ENCODE measurements at places on chromosomes 6 and 20.
A peak's percentile ranks its signal among the peaks of the same experiment; 100 is the strongest.

GRCh38 chr20:36408219-36408618, 102.1 kb downstream of the DLGAP4 start:
- peak; percentile 55 for ATAC-seq

DNA sequence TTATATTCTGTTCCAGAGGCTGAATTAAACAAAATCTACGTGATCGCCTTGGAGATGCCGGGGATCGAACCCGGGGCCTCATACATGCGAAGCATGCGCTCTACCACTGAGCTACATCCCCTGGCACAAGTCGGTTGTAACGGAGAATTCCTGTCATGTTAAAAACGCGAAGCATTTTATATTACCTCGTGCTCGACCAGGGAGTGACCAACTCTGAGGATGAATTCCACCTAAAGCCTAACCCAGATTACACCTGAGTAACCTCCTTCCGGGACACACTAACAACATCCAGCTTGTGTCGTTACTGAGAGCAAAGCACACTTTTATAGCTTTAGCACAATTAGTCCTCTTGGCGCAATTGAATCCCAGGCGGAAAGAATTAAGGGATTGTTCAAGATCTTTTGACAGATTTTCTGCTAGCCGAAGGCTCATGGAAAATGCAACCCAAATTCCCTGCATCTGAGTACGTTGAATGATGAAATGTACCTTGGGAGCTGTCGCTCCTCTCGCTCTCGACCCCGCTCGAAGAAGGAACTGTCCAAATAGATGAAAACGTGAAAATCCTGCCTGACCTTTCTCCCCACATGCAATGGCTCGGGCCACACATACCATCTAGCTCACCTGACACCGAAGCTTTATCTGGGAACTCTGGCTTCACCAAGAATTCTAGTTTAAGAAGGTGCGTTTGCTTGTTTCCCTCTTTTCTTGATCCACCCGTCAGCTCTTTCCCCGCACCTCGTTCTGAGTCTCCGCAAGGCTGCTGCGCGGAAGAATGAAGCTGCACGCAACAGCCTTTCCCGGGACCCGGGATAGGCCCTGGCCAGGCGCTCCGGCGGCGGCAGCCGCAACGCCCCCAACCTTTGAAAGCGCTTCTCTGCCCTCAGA, 148.3 kb downstream of the GPX5 start:
- peak; percentile 78 for ATAC-seq

DNA sequence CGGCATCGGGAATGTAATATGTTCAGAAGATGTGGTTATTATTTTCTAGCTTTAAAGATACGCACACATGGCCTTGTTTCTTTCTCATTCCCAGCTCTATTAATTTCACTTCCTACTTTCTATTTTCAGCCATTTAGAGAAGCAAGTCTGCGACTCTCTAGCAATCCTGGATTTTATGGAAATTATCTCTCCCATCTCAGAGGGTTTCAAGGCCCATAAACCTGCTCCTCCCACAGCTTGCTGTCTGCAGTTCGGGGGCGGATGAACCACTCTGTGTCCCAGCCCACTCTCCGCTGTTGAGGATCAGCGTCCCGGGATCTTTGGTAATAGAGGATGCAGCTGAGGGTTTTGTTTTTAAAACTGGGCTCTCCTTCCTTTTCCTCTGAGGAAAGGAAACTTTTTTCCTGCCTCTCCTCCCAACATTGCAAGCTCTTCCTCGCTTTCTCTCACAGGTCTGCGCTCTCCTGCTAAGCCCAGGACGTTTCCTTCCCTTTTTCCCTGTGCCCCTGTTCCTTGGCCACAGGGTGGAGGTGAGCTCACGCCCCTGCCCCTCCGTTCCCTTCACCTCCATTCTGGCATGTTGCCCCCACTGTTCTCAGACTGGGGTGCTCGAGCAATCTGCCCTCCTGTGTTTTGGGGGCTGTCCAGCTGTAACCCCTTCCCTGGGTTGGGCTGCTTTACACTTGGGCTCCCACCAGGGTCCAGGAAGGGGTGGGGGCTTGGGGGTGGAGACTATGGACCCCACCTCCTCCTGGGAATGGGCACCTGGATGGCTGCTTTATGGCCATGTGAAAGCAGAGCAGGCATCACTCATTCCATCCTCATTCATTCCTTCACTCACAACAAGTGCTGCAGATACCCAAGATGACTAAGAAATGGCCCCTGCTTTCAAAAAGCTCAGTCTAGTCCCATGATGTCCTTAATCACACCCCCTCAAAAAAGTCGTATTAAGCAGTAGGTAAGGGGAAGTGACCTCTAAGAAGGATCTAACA, 54.9 kb downstream of the ZBTB9 start:
- no peak for ATAC-seq

GRCh38 chr20:10639737-10640556, 33.9 kb downstream of the JAG1 start:
- peak; percentile 0 for ATAC-seq

- ATAC-seq: no peak
Measured at GRCh38 chr6:84912472-84913322, 148.3 kb upstream of the TBX18 start.
